Right renal pelvis (tissue), 4 donors: ENCODE measurements at places on chromosomes 5 and 9.

DNA sequence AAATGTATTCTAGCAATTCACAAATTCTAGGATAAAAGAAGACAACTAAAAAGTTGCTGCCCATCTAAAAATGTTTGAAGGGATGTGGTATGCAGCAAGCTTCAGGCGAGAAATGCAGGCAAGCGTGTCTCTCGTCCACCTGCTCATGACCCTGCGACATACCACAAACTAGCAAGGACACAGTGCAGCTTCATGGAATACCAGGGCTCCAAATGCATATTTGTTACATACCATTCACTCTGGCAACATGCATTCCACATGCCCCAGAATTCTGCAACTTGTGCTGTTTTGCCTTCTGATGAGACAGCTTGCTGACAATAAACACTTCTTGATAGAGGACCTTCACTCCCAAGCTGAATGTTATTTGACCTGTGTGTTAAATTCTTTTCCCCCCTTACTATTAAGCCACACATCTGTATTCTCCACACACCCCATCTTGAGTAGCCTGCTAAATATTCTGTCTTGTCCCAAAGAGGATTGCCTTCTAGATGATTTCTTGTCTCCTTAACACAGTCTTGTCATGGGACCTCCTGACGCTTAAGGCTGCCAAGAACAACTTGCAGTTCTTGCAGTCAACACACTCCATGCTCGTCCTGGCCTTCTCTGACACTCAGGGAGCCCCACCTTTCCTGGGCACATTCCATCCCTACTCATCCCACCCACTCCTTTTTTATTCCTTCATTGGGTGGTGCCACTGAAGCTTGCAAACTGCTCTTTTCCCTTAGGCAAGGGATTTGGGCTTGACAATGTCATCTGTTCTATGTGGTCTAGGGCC, 340.5 kb downstream of the PIK3R1 start:
- no peak for DNase-seq

- no peak for DNase-seq
Measured at GRCh38 chr5:79707535-79707934, 17.9 kb downstream of the CMYA5 start.

GRCh38 chr9:126119731-126120130, 206.9 kb upstream of the MVB12B start:
- no peak for DNase-seq

- no peak for DNase-seq
Measured at GRCh38 chr5:60295423-60295822, 401.9 kb upstream of the PDE4D start.

DNA sequence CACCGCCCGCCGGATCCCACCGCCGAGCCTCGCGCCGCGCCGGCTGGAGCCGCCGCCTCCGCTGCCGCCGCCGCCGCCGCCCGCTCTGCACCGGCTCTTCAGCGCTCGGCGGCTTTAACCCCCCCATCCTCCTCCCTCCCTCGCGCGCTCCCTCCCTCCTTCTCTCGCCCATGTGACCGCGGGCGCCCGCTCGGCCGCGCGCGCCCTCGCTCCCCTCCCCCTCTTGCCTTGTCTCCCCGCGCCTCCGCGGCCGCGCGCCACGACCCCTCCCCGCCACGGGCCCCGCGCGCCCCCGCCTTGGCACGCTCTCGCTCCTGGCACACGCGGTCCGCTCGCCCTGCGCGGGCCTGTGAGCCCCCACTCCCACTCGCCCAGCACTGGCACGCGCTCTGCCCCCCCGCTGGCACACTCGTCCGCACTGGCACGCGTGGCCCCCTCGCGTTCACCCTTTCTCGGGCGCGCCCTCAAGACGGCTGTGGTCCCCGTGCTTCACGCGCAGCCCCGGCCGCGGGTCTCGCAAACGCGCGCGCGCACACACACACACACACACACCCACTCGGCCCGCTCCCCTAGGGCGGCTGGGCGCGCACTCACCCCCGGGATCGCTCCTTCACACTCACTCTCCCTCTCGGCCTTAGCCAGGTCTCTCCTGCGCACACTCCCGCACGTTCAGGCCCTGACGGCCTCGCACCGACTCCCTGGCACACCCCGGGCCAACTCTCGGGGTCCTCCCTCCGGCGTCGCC, at the start of gene CNTFR:
TSS of gene CNTFR (minus strand) at position 89 of the 745 bp plus-strand sequence. CDS start 20,743 bp downstream, outside the sequence.
- no peak for DNase-seq

DNA sequence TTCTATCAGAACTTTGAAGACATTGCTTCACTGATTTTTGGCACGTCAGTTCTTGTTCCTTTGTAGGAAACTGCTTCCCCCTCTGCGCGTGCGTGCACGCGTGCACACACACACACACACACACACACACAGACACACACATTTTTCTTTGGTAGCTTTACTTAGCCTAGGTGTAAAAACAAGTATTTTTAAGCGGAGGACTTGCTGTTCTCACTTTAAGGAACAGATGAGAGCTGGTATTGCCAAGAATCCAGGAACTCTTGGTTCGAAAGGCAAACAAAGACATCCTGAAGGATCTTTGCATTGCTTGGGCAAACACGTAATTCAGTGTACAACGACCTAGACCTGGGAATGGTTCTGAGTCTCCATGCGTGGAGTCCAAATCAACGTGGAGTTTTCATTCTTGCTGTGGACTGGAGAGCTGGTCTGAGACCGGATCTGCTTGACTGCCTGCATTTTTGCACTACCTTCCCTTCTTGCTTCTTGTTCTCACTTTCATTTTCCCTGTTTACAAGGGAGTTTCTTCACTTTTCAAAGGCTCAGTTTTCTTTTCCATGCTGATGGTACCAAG, 8.2 kb downstream of the TMEM268 start:
- no peak for DNase-seq

DNA sequence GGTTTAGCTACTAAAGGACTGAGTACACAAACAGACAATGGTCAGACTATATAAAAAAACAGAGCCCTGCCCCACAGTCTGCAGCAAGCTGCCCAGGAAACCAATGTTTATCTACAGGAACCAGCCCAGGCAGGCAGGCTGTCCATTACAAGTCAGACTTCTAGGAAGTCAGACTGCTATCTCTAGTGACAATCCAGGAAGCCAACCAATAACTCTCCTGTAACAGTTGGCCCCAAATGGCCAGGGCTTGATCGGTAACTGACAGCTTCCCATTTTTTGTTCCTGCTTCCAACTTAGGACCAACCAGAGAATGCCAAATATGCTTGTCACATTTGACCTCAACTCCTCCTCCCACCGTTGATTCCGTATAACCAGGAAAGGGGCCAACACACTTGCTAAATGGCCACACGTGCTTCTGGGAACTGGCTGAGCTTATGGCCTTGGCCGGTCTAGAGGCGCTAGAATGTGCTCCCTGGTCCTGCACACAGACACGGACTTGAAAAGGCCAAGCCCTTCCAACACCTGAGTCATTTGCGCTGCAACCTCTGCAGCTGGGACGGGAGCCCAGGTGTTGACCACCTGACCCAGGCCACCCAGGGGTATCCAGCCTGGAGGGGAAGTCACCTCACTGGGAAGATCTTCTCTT, 79.6 kb upstream of the CDK20 start:
- no peak for DNase-seq

DNA sequence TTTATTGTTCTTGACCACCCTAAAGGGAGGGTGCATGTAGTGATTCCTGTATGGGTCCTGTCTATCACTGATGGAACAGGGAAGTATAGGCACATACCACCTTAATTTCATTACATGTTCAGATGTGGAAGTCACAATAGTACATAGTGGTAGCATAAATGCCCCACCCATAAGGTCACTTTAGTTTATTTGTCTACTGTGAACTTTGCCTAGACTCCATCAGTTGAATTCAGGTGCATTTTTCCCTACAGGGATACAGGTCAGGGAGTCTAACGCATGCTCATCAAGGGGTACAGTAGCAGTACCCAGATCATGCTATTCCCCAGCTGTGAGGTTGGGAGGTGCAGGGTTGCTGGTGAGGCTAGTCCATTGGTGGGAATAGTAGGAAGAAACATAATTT, 175.0 kb downstream of the MEF2C start:
- DNase-seq, result no peak

GRCh38 chr5:42494414-42494813, 71.2 kb downstream of the GHR start:
- no peak for DNase-seq

GRCh38 chr5:171825051-171825450, 39.4 kb downstream of the SMIM23 start:
- DNase-seq, result no peak

- DNase-seq, result no peak
Measured at GRCh38 chr9:3903273-3903672, 377.5 kb upstream of the RFX3 start.

DNA sequence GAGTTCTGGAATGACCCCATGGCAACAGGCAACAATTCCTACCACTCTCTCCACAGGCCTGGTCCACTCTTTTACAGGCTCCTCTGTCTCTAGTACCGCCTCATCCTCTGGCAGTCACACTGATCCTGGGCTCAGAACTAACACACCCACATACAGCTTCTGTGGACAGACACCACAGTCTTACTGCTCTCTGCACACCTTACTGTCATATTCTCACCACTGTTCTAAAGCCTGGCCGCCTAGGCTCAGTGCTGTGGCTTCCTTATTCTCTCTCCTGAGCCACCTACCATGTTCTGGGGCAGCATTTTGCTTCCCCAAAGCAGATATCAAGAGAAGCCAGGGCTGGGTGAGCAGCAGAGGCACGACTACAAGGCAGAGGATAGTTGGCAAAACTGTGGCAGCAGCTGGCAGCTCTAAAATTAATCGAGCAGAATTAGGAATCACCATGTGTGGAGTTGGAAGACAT, 14.8 kb downstream of the REEP5 start:
- no peak for DNase-seq

GRCh38 chr5:163682234-163682633, 176.8 kb downstream of the MAT2B start:
- DNase-seq, result no peak

DNA sequence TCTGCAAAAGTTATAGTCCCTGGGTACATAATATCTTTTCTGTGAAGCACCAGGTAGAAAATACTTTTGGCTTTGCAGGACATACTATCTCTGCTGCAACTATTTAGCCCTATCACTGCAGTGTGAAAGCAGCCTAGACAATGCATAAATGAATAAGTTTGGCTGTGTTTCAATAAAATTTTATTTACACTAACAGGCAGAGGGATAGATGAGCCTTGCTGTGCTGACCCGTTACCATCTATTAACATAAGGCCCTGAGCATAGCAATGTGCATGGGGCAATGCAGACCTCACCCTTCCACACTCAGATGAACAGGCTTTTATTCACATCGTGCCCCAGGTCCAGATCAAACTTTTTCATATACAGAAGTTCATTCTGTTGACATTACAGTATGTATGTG, 27.8 kb downstream of the RASEF start:
- DNase-seq, result no peak
